ENCODE measurements at places on chromosomes 7 and 10.

GRCh38 chr10:16828701-16829175 is 11.5 kb upstream of the RSU1 start:
- no peak for DNase-seq

DNA sequence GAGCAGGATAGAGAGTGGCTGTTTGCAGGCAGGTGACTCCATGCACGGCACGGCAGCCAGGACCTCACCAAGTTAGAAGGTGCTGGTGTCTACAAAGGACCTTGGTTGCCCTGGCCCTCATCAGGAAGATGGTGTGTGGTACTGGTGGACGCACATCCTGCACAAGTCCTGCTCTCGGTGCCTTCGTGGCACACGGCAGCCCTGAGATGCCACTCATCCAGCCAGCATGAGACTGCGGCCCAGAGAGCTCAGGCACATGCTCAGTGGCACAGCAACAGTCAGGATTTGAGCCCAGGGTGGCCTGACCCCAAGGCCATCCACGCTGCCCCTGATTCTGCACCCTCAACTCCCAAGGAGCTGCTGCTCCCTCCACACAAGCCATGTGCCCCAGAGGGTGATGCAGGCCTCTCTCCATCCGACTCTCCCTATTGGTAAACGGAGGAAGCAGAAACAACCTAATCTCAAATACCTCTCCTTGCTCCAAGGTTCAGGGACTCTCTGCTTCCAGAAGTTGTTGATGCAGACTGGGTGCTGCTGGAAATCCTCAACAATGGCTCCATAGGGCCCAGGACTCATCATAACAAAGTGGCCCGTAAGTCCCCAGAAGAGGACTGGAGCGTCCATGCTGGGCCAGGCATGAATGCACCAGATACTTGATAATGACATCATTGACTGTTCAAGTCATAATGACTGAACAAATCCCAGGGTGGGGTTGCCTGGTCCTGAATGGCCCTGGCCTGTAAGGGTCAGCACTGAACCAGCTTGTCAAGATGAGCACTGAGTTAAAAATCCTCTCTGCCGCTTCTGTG is 93.6 kb downstream of the ARHGAP22 start:
- no peak for DNase-seq

DNA sequence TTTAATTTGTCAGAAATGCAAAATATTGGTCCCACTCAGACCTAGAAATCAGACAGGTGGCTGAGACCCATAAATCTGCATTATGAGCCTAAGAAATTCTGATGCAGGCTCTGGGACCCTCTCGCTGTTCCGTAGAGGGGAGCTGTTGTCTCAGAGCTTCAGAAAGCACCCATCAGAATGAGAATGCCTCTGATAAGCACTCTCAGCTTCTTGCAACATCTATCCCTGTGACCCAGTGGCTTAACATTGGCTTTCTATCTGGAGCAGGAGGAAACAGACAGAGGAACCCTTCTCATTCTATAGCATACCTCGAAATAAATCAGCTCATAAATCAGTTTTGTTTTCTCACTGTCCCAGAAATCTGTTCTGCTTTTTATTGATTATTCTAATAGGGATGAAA is 184.6 kb upstream of the SP4 start:
- no peak for DNase-seq

- DNase-seq: no peak
Observed at GRCh38 chr7:25286756-25287155, 58.5 kb upstream of the NPVF start.

DNA sequence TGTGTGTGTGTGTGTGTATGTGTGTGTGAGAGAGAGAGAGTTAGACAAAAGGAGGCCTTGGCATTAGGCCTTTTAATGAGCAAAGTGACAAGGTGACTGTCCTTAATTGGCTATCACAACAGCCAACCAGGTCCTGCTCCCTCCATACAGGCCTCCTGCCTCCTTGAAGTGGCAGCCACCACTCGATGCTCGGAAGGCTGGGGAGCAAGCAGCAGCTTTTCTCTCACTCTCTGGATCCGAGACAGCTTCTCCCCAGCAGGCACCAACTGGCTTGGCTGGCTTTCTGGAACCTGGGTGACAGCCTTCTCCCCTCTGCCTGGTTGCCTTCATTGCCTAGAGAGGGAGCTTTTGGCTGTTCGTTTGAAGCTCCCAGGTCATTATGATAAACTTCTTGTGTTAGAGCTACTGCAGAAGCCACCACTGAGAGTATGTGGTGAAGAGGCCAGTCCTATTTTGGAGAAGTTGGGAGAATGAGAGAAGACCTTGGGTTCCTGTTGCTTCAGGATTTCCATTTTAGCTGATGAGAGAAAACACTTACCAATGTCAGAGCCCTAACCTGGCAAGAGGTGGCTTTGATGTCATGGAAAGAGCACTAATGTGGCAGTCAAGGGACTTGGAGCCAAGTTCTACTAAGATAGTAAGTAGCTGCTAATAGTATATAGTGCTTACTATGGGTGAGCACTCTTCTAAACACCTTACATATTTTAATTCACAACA is 37.6 kb downstream of the RPS24 start:
- no peak for DNase-seq

GRCh38 chr10:27659786-27660185 is 85.8 kb downstream of the MKX start:
- no peak for DNase-seq

DNA sequence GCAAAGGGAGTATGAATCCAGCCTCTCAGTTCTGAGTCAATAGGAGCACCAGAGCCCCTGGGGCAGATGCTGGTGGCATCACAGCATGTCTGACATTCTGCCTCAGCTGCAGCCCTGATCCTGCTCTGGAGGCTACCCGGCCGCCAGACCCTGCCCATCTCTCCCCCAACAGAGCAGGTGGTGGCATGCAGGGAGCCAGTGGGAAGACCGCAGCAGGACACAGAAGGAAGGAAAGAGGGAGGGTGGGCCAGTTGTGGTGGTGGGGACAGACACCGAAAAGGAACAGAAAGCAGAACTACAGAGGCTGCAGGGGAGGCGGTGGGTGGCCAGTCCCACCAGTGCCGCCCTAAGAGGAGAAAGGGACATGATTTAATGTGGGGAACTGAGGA is 35.3 kb downstream of the BLNK start:
- DNase-seq: no peak

GRCh38 chr7:29122081-29122480 is 24.3 kb downstream of the CPVL start:
- DNase-seq: no peak

DNA sequence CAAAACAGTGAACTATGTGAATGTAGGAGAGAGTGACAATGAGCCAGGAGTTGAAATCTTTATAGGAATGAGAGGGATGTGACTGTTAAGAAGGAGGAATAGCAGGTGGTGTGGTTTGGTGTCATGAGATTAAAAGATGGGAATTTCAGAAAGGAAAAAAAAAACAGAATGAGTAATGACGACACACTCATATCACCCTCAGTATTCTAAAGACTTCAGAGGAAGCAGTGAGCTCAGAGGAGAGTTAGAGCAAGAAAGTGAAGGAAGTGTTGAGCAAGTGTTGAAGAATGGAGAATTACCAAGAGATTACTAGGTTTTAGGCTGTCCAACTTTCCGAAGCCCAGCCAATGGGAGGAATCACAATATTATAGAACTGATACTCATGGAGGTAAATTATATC is 220.5 kb upstream of the HGF start:
- no peak for DNase-seq

GRCh38 chr7:139853506-139854123 is 24.6 kb downstream of the TBXAS1 start:
- no peak for DNase-seq

All from activated gamma-delta T cell (primary cell).